Fibroblast of skin of right biceps (primary cell): ENCODE measurements at places on chromosomes 1 and 21.

DNA sequence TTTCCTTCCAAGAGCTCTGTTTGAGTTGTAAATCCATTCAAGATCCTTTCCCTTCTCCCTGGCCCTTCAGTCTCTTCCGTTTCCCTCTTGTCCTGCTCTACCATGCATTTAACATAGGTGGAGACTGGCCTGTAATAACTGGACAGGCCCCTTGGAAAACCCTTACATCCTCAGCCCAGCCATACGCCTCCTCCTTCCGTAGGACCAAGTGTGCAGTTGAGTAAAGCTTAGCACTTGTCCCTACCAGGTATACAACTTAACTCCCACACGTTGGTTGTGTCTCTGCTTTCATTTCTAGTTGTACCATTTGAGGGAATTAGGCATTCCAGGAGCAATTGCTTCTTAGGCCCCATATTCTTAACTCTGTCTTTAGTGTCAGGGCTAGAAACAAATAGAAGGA lies 6.4 kb downstream of the MAN1C1 start:
- no peak for DNase-seq

- no peak for DNase-seq
Measured at GRCh38 chr1:39214714-39214997, 10.2 kb downstream of the MACF1 start.

GRCh38 chr1:150561974-150562445 lies 12.8 kb downstream of the ADAMTSL4 start:
- DNase-seq: peak; percentile 93

GRCh38 chr1:159054427-159054826 lies 22.1 kb downstream of the AIM2 start:
- peak; percentile 12 for DNase-seq

- no peak for DNase-seq
Measured at GRCh38 chr1:30855686-30856259, 52.8 kb downstream of the SDC3 start.

DNA sequence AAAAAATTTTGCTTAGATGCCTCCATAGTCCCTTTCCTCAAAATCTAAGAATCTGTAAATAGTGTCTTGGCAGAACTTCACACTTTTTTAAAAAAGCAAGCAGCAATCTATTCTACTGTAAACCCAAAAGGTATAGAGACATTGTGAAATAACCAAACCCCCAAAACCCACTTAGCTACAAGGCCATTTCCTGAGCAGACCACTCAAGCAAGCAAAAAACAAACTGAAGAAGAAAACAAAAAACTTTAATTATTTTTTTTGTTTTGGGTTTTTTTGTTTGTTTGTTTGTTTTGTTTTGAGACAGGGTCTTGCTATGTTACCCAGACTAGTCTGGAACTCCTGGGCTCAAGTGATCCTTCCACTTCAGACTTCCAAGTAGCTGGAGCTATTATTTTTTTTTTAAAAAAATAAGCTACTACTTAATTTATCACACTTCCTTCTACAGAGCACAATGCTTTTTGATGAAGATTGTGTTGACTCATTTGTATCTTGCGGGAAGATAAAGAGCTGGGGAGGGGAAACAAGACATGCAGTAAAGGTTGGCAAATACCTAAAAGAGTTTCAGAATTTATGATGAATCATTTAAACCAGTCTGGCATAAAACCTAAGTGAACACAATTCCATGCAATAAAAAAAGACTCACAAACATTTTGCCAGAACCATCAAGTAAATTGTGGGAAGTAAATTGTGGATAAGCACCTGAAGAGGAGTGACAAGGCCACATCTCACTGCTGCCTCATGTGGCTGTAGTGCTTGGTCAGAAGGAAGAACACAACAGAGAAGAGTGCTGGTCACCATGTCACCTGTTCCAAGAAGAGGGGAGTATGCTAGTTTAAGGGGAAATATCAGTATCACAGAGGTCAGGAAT lies 2.7 kb upstream of the PTPN22 start:
- DNase-seq: peak; percentile 29

GRCh38 chr1:1432274-1432950 lies 3.1 kb upstream of the VWA1 start:
- DNase-seq: no peak

GRCh38 chr1:199033661-199034060 lies 394.8 kb downstream of the PTPRC start:
- no peak for DNase-seq

GRCh38 chr1:109616391-109616790 lies 3.0 kb downstream of the GNAT2 start:
- DNase-seq: no peak

GRCh38 chr1:118947790-118948189 lies 40.4 kb downstream of the TBX15 start:
- DNase-seq: peak; percentile 90

DNA sequence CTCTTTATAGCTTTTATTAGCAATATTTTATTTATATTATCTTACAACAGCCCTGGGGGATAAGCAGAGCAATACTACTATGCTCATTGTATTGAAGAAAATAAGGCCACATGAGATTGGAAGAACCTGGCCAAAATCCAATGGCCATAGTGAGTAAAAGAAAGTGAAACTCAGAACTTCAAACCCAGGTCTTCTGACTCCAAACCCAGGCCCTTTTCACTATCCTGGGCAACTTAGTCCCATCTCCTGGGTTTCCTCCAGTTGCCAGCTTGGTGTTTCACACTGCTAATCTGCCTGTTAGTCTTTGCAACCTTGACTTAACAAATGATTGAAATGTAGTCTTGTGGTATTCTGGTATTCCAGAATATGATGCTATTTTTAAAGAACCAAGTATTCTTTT lies 22.4 kb upstream of the EXO1 start:
- DNase-seq: peak; percentile 16

DNA sequence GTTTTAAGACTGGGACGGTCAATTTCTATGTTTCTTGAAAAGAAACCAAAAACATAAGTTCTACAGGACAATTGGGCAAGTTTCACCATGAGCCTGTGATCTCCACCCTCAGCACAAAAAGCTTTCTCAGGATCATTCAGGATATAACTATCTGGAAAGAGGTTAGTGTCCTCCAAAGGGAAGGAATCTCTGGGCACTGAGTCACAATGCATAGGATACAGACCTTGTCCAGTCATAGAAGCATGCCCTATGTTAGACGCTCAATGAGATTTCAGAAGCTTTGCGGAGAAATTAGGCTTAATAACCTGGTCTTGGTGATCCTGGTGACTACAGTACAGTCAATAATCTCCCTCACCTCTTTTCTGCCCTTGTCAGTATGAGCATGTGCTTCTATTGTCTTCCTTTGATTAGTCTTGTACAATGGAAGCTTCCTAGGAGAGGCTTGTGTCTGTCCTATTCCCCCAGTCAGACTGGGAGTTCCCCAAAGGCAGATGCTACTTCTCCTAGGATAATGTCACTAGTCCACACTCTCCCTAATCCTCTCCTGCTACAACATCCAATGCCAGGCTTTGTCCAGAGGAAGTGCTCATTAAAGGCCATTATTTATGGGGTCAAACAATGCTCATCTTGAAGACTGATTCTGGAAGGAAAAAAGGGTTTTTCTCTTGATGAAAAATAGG lies 97.4 kb downstream of the KCNH1 start:
- DNase-seq: peak; percentile 30

DNA sequence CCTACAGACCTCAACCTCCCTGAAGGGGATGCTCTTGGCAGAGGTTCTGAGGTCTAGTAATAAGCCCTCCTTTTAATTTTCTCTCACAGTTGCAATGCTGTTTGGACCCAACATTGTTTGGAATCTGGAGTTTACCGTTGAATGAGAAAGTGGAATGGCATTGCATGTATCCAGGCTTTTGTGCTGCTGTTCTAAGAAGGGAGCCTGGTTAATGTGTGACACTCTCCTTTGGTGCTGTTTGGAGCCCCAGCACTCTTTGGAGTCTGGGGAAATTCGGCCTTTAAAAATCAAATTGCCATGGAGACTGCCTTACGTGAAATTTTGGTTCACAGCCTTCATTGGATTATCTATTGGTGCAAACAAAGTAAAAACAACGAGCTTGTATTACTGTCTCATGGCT lies 23.7 kb upstream of the TMEM61 start:
- no peak for DNase-seq

DNA sequence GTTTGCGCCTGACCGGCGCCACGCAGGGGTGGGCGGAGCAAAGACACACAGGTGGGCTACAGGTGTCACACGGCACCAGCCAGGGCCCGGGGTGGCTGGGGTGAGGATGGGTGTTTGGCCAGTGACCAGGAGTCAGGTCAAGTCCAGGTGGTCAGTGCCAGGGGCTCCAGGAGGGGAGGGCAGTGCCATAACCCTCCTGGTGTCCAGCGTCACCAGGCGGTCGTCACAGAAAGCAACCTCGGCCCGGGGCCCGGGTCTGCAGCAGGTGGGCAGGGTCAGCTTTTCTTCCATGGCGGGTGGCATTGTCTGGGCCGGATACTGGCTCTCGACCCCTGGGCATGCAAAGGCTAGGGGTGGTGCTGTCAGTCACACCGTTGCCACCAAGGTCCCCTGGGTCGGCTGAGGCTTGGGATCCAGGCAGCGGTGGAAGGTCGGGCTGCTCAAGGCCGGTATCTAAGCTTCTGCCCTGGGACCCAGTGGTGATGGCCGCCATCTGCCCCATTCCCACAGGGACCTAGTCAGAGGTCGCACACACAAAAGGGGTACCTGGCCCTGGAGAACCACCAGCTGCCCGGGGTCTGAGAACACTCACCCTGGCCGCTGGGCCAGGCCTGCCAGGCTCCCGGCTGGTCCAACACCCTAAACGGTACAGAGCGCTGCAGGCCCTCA lies 1.8 kb downstream of the FNDC10 start:
- no peak for DNase-seq

- no peak for DNase-seq
Measured at GRCh38 chr1:2535455-2535854, 5.4 kb upstream of the HES5 start.

- DNase-seq: no peak
Measured at GRCh38 chr1:226983992-226984364, 43.9 kb downstream of the COQ8A start.

- DNase-seq: no peak
Measured at GRCh38 chr1:111204983-111205713, 4.7 kb upstream of the DENND2D start.

GRCh38 chr1:207397525-207397926 lies 56.6 kb upstream of the CR2 start:
- no peak for DNase-seq

DNA sequence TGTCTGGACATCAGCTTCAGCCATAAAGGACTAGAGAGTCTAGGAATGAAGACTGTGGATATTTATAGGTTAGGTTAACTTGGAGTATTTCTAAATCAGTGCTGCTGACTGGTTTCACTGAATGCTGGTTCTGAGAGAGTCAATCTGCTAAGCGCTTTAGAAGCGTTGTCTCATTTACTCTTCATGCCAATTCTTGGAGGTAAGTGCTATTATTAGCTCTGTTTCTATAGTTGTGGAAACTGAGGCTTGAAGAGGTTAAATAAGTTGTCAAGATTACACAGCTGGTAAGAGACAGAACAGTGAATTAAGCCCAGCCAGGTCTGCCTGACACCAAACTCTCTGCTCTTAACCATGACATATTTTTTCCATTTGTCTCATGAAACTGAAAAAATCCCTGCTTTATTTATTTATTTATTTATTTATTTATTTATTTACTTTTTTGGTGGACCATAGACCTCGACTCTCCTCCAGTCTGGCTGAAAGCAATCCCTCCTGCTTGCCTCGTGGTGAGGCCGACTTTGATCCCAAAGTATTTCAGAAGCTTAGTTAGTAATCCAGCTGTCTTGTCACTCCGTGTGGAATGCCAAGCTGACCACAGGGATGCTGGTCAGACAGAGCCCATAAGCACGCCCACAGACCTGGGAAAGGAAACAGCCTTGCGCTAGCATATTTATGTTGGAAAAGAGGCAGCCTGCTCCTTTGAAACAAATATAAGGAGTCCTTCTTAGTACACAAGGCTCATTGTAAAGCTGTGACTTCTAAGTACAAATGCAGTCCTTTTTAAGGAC lies 16.9 kb downstream of the NTMT2 start:
- DNase-seq: peak; percentile 92

DNA sequence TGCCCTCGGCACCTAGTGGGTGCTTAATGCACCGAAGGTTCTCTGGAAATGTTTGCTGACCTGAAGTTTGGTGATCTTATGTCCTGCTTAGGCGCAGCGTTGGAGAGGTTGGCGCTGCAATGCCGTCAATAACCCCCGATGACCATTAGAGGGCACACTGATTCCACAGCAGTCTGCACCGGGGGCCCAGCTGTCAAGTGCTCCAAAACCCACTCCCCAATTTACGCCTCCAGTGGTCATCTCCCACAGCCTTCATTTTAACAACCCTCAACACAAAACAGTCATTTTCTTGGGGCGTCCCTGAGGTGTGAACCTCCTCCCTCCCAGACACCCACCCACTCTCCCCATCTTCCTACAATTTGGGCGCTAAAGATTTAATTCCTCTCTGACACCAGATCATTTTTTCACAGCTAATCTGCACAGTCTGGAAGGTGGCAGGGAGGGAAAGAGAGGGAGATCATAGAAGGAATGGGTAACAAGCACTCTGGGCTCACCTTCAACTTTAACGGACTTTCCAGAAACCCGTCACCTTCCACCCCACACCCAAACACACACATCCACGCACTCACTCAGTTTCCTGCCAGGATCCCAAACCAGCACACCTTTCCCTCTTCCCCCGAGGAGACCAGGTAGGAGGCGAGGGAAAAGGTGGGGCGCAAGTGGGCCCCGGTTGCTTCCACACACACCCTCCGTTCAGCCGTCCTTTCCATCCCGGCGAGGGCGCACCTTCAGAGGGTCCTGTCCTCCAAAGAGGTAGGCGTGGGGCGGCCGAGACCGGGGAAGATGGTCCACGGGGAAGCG lies 570 bp upstream of the NPR1 start:
- DNase-seq: peak; percentile 33

DNA sequence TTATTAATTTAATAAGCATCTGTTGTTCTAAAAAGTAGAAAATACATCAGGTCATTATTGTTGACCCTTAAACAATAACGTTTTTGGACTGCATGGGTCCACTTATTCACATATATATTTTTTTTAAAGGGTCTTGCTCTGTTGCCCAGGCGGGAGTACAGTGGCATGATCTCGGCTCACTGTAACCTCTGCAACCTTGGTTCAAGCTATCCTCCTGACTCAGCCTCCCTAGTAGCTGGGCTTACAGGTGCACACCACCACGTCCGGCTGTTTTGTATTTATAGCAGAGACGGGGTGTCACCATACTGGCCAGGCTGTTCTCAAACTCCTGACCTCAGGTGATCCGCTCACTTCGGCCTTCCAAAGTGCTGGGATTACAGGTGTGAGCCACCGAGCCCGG lies 53.0 kb downstream of the DAP3 start:
- DNase-seq: no peak

DNA sequence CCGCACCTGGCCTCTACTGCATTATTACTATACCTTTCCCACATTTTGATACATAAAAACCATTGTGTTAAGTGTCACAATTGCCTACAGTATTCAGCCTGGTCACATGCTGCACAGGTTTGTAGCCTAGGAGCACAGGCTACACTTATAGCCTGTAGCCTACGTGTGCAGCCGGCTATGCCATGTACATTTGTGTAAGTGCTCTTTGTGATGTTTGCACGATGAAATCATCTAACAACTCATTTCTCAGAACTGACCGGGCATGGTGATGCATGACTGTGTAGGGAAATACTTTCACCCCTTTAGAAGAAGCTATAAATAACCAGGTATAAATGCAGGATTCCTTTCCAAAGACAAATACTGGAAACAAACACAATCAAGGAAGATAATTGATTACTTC lies 12.1 kb downstream of the ERG start:
- peak; percentile 84 for DNase-seq

- DNase-seq: peak; percentile 80
Measured at GRCh38 chr1:37514350-37515184, at the start of gene MEAF6. TSS of gene MEAF6 (minus strand) at chr1:37514766. CDS start at chr1:37514746, 20 bp downstream.

- DNase-seq: no peak
Measured at GRCh38 chr1:116793357-116793935, 39.2 kb downstream of the CD2 start.
